ENCODE measurements at places on chromosomes 4 and X.

- no peak for DNase-seq
Measured at GRCh38 chrX:10156199-10157031, at the start of gene CLCN4. Gene CLCN4 (plus strand): TSS chrX:10156975. CDS start chrX:10185033, 28,058 bp downstream.

- no peak for DNase-seq
Measured at GRCh38 chrX:17247144-17247543, 127.9 kb upstream of the NHS start.

DNA sequence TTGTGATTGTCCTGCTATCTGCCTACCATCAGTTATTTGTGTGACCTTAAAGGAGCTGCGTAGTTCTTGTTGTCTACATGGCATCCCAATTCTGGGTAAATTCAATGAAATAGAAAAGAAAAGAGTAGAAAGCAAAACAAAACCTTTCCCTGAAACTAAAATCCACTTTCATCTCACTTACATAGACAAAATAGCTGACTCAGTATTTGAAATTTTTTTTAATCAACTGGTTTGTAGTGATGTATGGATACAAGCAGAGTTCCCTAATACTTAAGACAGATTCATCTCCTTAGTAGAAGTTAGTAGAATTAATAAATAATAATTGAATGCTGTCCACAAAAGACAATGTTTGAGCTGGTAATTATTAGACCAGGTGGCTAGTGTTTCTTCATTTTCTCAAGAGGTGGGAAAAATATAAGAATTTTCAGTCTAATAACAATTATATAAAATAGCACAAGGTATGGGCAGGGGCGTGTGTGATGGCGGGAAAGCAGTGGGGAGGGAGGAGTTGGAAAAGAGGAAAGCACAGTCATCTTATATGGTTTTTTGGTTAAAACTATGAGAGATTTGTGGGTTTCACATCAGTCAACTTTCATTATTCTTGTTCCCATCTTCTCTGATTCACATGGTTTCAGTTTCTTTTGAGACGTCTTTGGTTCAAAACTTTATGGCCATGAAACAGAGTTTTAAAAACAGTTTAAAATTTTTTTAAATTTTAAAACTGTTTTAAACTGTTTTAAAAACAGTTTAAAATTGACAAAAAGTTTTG lies 275.2 kb downstream of the SPRY1 start:
- DNase-seq, result no peak

DNA sequence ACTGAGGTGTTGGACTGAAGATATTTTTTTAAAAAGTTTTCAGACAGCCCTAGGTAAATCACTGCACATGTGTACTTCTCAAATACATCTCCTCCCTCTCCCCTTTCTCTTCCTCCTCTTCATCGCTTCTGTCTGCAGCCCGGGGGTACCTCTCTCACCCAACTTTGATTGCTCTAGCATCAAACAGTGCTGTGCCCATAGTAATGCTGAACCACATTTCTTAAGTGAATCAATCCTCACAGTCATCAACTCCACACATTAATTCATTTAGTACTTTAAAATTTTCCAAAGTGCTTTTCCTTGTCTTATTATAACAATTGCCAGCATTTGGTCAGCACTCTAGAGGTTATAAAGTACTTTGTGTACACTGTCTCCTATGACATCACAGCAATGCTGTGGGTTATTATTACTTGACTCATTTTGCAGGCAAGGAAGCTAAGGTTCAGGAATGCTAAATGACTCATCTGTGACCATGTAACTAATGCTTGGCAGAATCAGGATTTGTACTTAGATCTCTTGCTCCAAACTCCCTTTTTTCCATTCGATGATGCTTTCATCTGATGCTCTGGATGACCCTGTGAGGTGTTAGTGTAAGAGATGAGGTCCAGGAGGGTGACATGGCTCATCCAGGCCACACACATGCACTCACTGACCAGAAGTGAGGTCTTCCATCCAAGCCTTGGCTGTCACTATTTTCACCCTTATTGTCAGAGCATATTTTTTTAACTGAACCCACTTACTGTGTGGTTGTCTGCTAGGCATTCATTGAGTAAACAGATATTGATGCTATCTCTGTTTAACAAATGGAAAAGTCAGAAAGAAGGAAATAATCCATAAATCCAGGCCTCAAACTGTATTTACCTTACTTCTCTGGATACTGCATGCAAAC lies 58.8 kb downstream of the RHOH start:
- DNase-seq, result no peak

GRCh38 chr4:147678106-147678505 lies 5.9 kb downstream of the PRMT9 start:
- no peak for DNase-seq

GRCh38 chr4:137116144-137116543 lies 416.1 kb downstream of the PCDH18 start:
- DNase-seq, result no peak

DNA sequence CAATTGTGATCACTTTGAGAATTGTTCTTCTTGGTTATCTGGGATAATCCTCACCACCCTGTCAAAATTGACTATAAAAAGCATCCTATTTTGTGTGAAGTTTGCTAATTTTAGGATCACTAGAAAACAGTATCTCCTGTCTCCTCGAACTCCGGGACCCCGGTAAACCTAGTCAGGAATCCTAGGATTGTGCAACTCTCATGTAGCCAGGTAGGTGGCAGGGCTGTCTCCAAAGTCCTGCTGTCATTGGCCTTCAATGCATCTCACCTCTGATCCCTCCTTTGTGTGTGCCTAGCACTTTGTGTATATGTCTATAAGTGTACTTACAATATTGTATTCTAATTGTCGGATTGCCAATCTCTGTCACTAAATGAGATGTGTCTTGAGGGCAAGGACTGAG lies 1564.8 kb downstream of the RPA4 start:
- no peak for DNase-seq

- DNase-seq, result no peak
Measured at GRCh38 chrX:12770440-12770839, 20.8 kb upstream of the PRPS2 start.

- no peak for DNase-seq
Measured at GRCh38 chrX:153564047-153564606, 34.8 kb downstream of the CCNQ start.

GRCh38 chr4:73725510-73725909 lies 14.9 kb upstream of the CXCL8 start:
- DNase-seq, result no peak

DNA sequence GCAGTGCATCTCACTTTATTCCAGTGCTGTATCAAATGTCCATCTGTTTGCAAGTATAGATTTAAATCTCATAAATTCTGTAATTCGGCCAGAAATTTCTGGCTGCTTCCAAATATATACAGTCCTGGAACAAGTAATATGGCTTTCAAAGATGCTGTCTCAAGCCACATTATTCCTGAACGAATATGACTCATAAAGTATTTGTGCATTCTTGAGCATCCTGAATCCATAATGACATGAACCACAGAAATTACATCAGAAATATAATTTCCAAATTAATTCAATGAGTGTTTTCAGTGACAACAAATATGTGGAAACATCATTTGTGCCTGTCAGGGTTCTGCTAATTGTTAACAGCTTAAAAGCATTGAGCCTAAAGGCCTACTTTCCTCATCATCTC lies 140.9 kb upstream of the HPGD start:
- no peak for DNase-seq

- DNase-seq, result no peak
Measured at GRCh38 chr4:106325800-106326199, 9.4 kb downstream of the AIMP1 start.

GRCh38 chrX:139850968-139851367 lies 81.9 kb downstream of the ATP11C start:
- DNase-seq, result no peak

DNA sequence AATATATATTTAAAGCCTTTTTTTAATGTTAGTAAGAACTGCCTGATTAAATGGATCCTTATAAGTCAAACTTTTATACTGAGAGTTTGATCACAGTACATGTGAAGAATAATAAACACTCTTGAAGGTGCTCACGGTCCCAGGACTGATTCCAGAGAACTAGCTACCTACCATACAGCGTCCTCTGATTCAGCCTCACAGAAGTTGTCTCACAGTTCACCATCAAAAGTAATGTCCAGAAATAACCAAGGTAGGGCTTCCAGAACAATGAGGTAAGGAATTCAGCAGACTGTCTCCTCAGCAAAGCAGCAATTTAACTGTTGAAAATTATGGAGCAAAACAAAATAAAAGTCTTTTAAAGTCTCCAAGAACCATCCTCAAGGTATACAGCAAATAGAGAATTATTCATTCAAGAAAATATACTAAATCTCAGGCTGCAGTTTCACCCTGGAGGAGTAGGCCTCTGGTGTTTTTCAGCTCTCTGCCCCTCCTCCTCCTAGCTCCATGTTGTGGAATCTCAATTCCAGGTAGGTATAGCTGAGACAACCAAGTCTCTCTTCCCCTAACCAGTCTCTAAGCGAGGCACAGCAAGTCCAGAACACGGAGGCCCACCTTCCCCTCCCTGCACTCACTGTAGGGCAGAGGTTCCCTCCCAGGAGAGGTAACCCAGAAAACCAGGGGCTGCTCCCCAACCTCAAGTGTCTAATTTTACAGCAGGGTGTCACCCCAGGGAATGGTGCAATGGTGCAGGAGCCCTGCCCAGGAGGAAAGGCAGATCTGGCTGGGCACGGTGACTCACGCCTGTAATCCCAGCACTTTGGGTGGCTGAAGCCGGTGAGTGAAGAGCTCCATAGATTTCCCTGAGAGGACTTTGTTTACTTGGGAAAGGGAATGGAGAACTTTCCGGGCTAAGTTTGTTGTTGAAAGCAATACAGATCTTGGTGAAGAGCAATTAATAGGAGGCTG lies 28.6 kb downstream of the FAM241A start:
- no peak for DNase-seq

DNA sequence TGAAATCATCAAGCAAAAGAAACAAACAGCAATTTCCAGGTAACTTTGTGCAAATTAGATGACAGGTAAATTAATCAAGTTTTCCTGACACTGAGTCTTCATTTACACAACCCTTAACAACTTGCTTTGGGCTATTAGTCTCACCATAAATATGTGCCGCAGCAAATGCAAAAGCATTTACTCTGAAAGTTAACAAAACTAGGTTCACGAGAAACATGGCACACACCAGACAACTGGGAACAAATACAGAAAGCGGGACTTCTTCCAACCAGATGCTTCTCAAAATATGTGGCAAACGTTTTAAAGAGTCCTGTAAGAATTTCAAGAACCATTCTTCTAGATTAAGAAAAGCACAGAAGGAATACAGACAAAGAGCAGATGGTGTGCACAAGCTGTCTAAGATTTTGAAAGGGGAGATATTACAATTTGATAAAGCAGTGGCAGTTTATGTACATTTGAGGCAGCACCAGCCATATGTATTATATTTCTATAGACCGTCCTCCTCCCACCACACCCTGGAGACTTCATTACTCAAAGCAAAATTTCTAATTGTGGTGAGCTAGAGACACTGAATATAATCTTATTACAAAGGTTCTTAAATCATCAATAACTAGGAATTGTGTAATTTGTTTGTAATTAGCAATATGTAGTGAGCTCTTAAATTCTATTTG lies 192.5 kb upstream of the ADAMTS3 start:
- no peak for DNase-seq

DNA sequence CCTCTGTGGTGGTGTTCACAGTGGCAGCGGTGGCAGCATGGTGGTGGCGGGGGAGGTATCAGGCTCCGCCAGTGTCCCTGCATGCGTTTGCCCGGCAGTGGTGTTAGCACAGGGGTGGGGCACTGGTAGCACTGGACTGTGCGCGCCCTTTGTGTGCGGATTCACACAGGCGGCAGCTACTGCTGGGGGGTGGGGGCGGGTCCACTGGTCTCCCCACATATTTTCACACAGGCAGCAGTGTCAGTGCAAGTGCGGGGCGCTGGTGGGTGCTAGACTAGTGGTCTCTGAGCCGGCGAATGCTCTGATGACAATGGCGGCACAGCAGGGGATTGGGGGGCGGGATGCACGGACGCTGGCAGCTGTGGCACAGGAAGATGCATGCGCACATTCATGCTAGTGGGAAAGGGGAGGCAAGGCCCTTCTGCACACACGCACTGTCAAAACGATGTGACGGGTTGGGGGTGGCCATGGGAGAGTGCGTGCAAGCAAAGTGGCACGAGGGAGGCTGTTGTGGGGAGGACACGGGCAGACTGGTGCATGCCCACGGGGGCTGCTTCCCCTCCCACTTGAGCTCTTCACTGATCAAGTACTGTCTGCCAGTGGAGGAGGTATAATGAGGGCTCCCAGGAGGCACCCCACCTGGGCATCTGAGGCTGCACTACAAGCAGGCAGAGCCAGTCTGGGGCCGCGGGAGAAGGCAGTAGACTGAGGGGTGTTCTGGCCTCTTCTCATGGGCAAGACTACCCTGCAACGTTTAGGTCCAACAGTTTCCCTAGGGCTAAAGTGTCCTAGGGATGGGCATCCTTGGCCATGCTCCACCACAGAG lies 53.0 kb downstream of the POF1B start:
- no peak for DNase-seq

- no peak for DNase-seq
Measured at GRCh38 chr4:186137196-186137794, 32.8 kb downstream of the FAM149A start.

DNA sequence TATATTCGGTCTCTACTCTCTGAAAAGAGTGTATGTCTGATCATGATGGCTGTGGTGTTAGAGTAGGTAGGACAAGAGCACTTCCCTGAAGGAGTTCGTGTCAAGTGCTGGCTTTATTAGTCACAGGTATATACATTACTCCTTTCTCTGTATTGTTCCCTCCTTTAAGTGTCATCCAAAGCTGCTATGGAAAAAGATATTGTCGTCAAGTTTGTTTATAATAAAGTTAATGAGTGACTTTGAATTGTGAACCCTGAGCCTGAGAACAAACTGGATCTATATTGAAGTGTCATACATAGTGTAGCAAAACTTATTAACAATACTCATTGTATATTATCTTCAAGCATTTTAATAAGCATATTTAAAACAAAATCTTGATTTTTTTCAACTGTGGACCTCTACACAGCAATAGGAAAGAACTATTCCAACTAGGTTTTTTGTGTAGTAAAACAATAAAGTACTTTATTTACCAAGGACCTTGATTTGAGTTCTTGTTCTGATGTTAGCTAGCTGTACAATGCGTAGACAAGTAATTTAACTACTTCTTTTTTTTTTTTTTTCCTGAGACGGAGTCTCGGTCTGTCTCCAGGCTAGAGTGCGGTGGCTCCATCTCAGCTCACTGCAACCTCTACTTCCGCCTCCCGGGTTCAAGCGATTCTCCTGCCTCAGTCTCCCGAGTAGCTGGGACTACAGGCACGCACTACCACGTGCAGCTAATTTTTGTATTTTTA lies 177.7 kb downstream of the RAPGEF2 start:
- DNase-seq, result no peak

DNA sequence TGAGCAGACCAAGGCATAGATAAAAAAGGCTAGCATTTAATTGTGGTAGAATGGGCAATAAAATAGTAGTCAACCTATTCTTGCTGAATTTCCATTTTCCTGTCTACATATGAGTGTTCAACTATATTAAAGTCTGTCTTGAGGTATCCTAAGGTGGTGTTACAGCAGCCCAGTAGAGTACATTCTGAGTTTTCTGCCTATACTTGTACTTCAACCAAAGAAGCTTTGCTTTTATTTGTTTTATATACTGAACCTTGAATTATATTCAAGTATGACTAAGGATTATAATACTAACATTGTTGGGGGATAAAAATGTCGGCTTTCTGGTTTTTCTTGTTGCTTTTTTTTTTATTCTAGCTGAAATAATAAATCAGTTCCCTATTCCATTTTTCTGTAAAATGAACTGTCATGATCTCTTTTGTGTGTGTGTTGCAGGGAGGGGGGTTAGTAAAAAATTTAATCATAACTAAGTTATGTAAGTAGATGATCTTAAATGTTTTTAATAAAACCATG lies 106.7 kb downstream of the PDLIM5 start:
- no peak for DNase-seq

GRCh38 chrX:100944601-100945000 lies 15.9 kb upstream of the XKRX start:
- no peak for DNase-seq
